Smooth muscle cell of bladder (primary cell): ENCODE measurements at places on chromosomes 4 and X. TPM values are rescaled to one million over a fixed set of nuclear protein-coding genes. Genes with fewer than 3 reads are reported as not detected.

The SGMS2 gene
- 67.0 and 104 TPM in 2 replicates for total RNA-seq

The ZCCHC18 gene
- 0.55 and 0.57 TPM in 2 replicates for total RNA-seq

The PRRG1 gene
- total RNA-seq: 11.1 and 13.1 TPM in 2 replicates

The FRMPD4 gene
- total RNA-seq: 2.4 and 2.6 TPM in 2 replicates

The NXF3 gene
- total RNA-seq: not detected in 2 replicates

The GPRASP3 gene
- 3.7 and 5.0 TPM in 2 replicates for total RNA-seq

The SPCS3 gene
- total RNA-seq: 105 and 118 TPM in 2 replicates

The SMR3A gene
- total RNA-seq: not detected in 2 replicates

The ARSJ gene
- total RNA-seq: 21.3 and 22.9 TPM in 2 replicates

The MAGED4 gene
- 43.0 and 45.2 TPM in 2 replicates for total RNA-seq

The GSTCD gene
- total RNA-seq: 6.1 and 7.7 TPM in 2 replicates

The FAM47A gene
- total RNA-seq: not detected in 2 replicates

The NLRP2B gene
- under 0.01 TPM in 2 replicates for total RNA-seq

The GPC4 gene
- total RNA-seq: 0.28 and 0.83 TPM in 2 replicates

The MAGED4B gene
- 25.2 and 38.0 TPM in 2 replicates for total RNA-seq

The FRMPD3 gene
- not detected in 2 replicates for total RNA-seq

The SLC6A14 gene
- under 0.01 TPM in 1 of 2 replicates, not detected in the other for total RNA-seq

The F11 gene
- total RNA-seq: not detected in 2 replicates

The CPE gene
- total RNA-seq: 1.3 and 3.5 TPM in 2 replicates

The NUDT10 gene
- 1.5 and 1.6 TPM in 2 replicates for total RNA-seq

The CYP2U1 gene
- total RNA-seq: 11.2 and 22.3 TPM in 2 replicates

The HMGN5 gene
- total RNA-seq: 0.46 and 1.00 TPM in 2 replicates

The SSX4 gene
- not detected in 2 replicates for total RNA-seq

The CASP3 gene
- total RNA-seq: 28.6 and 30.7 TPM in 2 replicates

The TBC1D8B gene
- total RNA-seq: 11.1 and 14.4 TPM in 2 replicates

The RAB9A gene
- total RNA-seq: 34.6 and 37.0 TPM in 2 replicates

The STAP1 gene
- total RNA-seq: not detected in 2 replicates

The CDX4 gene
- total RNA-seq: not detected in 2 replicates

The TAF7L gene
- 0.37 and 0.43 TPM in 2 replicates for total RNA-seq

The ADAMTS3 gene
- 2.5 and 3.8 TPM in 2 replicates for total RNA-seq

The ADAM29 gene
- total RNA-seq: under 0.01 TPM in 1 of 2 replicates, not detected in the other

The CLNK gene
- not detected in 2 replicates for total RNA-seq

The CYTL1 gene
- total RNA-seq: 3.1 and 53.0 TPM in 2 replicates

The GABRB1 gene
- 0.18 TPM in 1 of 2 replicates, not detected in the other for total RNA-seq

The RNF128 gene
- 2.4 and 5.7 TPM in 2 replicates for total RNA-seq

The ZNF157 gene
- 0.14 TPM in 1 of 2 replicates, not detected in the other for total RNA-seq

The CDKL5 gene
- total RNA-seq: 2.9 and 3.3 TPM in 2 replicates

The SPANXC gene
- not detected in 2 replicates for total RNA-seq

The CLDN2 gene
- total RNA-seq: not detected in 2 replicates

The RHOXF2B gene
- under 0.01 TPM in 1 of 2 replicates, not detected in the other for total RNA-seq
